EH (cell line): ENCODE measurements at places on chromosomes 6 and 20.

DNA sequence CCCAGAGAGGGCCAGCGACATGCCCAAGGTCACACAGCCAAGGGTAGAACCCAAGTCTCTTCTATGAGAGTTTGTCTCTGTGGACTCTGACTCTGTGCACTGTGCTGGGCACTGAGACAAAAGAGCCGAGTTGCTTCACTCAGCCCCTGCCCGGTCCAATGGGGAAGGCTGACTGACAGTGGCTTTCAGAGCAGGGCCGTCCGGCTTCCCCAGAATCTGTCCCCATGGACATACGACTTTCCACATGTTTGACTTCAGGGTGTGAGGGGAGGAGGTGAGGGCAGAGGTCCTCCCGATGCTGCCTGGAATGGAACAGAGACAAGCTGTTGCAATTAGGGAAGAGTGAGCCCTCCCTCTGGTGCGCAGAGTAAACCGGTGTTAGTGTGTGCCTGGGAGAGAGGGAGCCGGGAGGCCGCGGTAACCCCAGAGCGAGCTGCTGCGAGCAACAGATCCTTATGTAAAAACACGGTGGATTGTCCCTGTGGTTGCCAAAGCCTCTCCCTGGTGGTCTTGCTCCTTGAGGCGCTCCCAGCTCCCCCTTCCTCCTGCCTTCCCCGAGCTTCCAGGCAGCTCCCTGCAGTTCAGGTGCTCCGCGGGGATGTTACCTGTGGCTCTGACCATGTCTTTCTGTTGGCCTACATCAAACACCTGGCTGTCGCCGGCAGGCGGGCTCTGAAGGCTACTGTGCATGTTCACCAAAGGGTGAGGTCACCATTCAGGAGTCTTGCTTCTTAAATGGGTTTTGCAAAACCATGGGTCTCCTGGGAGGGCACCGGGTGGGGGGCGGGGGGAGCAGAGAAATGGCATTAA lies 672 bp downstream of the SIRPA start:
- DNase-seq: peak; percentile 27

DNA sequence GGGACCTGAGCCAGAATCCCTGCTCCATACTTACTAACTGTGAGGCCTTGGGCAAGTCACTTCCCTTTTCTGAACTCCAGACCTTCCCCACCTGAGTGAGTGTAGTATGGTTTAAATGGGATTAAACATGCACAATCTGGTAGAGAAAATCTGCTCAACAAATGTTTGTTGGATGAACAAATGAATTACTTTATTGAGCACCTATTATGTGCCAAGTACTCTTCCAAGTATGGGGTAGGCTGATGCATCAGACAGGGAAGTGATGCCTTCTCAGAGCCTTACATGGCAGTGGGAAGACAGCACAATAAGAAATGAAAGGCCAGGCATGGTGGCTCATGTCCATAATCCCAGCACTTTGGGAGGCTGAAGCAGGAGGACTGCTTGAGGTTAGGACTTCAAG lies 15.0 kb upstream of the LBP start:
- DNase-seq: no peak

DNA sequence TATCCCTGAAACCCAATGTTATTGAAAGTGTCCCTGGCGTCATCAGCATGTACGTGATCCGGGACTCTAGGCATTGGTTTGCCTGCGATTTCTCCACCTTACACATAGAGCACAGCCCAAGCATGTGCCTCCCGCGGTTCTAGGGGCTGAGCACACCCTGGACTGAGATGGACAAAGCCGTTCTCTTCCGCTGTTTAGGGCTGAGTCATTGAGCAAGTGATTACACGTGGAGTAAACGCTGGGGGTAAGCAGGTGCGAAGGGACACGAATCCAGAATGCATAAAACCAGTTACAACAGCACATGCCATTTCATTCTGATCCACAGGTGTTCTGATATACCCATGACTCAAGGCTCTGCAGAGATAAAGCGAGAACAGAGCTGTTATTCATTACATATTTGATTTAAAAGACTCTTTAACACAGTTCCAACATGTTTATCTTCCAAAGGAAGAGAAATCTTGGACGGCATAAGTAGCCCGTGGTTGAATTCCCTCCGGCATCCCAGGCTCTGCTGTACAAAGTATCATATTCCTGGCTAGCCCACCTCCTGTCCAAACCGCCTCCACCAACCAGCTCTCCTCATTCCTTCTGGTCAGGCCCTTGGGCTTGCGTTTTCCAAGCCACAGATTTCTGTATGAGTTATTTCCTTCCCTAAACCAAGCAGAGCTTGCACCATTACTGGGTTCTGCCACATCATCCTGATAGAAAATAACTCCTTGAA lies 36.1 kb upstream of the THBS2 start:
- DNase-seq: peak; percentile 44

GRCh38 chr20:4709261-4710105 lies 12.2 kb upstream of the PRND start:
- DNase-seq: no peak

DNA sequence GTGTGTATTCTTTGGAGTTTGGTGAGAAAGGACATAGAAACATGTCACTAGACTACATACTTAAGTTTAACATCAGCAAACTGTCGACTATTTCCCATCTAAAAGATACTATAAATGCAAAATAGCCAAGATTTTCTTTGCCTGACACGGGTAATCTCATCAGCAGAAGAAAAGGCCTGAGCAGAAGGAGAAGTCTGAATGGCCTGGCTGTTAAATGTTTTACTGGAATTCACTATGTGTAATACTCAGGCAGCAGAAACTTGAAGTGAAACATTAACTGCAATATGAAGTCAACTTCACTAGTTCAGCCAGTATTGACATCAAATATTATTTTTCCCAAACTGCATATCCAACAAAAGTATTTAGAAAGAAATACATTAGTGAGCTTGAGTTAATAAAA lies 6.4 kb upstream of the DSE start:
- peak; percentile 21 for DNase-seq

DNA sequence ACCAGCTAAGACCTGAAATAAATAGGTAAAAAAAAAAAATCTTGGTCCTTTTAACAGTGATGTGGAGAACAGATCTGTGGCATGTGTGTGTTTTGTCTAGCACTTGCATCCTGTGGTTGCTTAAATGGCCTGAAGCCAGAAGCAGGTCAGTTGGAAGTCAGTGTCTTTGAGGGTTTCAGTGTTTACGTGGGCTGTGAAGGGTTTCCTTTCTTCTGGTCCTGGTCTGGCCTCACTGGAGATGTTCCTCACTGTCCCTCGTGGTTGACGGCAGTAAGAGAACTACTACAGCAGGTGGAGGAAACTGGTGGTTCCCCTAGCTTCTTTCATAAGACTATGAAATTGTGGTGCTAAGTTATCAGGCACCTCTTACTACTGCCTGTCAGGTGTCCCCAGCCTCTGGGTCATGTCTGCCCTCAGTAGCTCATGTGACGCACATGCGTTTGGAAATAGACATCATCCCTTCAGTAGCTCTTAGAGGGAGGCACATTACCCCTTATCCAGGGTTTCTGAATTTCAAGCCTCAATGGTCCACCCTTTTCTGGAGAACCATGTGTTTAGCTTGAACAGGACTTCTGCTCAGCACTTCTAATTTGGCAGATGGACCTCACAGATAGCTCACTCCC lies 59.4 kb upstream of the SCP2D1 start:
- DNase-seq: no peak
